ENCODE measurements at places on chromosomes 1 and 21. TPM values are rescaled to one million over a fixed set of nuclear protein-coding genes. Genes with fewer than 3 reads are reported as not detected.

NGF gene
- 2.8 TPM for total RNA-seq

DNA sequence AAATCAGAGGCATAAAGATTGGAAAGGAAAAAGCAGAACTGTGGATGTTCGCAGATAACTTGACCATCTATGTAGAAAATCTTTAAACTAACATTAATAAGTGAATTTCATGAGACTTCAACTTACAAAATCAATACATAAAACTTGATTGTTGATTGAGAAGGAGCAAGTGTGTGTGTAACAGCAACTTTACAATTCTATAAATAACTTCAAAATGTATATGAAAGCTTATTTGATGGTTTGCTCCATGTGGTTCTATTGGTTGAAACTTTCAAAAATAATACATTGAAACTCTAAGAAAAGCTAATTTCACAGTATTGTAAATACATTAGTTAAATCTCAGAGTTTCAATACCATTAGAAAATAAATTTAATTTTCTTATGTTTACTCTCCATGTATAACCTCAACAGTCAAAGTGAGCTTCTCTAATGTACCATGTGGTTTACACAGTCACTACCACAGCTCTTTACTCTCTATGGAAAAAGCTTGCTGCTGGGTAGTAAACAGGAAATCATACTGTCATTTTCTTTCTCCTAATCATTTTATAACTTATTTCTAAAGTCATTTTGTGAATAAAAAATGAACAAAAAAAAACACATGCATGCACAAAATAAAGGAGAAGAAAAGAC lies 12.0 kb downstream of the AKT3 start:
- DNase-seq: no peak

- DNase-seq: peak; percentile 65
These were observed 40.9 kb upstream of the BEND5 start for GRCh38 chr1:48817505-48818114.

CHIA gene
- not detected for total RNA-seq

DNA sequence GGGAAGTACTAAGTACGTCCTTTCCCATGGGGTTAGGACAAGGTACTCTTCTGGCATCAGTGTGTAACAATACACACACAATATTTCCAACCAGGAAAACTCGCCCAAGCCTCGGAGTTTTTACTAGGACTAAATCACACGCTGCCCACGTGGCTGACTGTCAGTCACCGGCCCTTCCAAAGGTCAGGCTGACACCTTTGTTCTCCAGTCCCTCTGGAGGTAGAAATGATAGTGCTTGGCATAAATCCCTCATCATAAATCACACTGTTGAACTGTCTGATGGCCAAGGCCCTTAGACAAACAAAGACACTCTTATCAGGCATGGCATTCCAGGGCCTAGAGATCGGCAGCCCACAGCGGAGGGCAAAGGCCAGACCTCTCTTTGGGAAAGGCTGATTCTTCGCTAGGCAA lies 16.9 kb upstream of the SLAMF9 start:
- DNase-seq: no peak

CFAP107 gene
- not detected for total RNA-seq

DNA sequence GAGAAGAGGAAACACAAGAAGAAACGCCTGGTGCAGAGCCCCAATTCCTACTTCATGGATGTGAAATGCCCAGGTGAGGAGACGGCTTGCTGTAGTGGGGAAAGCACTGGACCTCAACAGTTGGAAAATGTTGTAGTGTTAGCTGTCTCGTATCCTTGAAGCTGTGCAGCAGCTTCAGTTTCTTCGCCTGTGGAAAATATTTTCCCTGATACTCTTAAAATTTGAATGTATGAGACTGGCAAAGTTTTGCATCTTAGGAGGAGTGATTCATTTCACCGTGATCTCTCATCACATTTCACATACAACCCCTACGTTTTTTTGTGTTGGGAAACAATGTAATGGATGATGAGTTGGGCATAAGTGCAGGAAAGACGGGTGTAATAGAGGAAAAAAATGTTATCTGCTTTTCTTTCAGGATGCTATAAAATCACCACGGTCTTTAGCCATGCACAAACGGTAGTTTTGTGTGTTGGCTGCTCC lies 629 bp downstream of the RPS27 start:
- no peak for DNase-seq

GRCh38 chr21:34613679-34614627 lies 960 bp downstream of the RCAN1 start:
- peak; percentile 11 for DNase-seq

SMIM1 gene
- total RNA-seq: 20.2 TPM

DNA sequence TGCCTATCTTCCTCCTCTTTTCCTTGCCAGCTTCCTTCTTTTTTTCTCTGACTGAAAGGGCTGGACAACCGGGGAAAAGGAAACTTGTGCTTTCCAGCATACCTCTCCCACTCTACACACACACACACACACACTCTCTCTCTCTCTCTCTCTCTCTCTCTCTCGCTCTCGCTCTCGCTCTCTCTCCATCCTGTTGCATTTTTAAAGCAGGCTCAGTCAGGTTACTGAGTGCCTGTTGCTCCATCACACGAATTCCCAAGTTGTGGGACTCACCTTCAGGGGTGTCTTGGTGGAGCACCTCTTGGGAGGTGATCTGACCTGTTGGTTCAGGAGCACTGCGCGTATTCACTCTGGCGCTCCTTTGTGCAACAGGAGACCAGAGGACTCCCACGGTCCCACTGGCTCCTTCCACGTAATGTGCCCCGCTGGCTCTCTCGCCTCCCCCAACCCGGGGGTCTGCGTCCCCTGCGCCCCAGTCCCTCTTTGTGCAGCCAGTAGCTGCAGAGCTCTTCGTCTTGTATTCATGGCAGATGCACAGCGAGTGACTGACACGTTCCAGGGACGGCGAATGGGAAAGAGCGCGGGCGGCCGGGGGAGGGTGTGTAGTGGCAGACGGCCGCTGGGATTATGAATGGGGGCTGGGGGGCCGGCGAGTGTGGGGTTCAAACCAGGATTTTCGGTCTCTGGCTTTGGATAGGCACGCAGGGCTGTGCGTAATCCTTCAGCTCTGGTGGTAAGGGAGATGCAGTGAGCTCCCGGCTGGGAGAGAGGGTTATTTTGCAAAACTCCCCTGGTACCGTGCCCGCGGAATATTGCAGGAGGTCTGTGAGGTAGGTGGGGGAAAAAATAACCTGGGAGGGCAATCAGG lies 660 bp upstream of the PDE4B start:
- no peak for DNase-seq

- DNase-seq: no peak
These were observed 325.4 kb downstream of the CHRM3 start for GRCh38 chr1:239711768-239712167.

ERI3 gene
- total RNA-seq: 63.2 TPM

KPRP gene
- total RNA-seq: not detected

- DNase-seq: no peak
These were observed 79.2 kb downstream of the OLIG1 start for GRCh38 chr21:33149181-33149580.

RPTN gene
- not detected for total RNA-seq

DNA sequence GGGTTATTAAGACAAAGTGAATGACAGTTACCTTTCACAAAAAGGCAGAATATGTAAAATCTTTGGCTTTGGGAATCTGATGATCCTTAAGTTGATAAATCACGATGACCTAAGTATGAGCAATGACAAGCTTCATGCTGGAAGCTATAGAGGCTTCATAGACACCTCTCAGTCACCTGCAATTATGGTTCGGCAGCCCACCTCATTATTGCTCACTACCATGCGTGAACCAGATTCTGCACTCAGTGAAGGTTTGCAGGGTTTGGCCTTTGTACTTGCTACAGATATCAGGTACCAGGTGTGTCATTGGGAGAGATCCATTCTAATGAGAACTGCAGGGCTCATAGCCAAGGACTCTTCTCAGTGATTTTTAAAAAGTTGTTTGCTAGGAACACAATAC lies 163.5 kb downstream of the KCTD3 start:
- DNase-seq: no peak

GRCh38 chr1:236159704-236160539 lies 17.6 kb downstream of the GPR137B start:
- no peak for DNase-seq

DNM3 gene
- 9.0 TPM for total RNA-seq

RPS6KA1 gene
- 64.9 TPM for total RNA-seq

- peak; percentile 26 for DNase-seq
These were observed 55.8 kb downstream of the CENPF start for GRCh38 chr1:214658785-214659184.

- no peak for DNase-seq
These were observed 33.1 kb upstream of the LBR start for GRCh38 chr1:225460737-225461532.

GRCh38 chr1:225476100-225476511 lies 48.3 kb upstream of the LBR start:
- DNase-seq: no peak

DNA sequence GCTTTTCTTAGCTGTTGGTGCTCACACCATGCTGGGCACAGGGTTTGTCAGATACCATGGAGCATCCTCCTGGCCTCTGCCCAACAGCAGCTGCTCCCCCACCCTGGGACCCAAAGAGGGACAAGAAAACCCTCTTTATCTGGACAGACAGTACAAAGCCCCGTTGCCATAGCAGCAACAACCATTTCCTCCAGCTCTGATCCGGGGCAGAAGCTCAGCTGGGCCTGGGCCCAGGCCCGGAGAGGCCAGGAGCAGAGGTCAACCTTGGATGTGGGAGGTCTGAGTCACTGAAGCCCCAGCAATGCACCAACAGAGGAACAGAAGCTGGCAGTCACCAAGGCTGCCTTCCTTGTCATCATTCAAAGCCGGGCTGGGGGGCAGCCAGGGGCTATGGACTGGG lies 228.4 kb upstream of the POU3F1 start:
- DNase-seq: no peak

AIRE gene
- total RNA-seq: 0.13 TPM

GRCh38 chr1:92662048-92662447 lies 122.9 kb downstream of the EVI5 start:
- DNase-seq: no peak

GRCh38 chr1:64234714-64235113 lies 31.3 kb downstream of the UBE2U start:
- DNase-seq: no peak

CTXND2 gene
- not detected for total RNA-seq

GRCh38 chr1:167465018-167465417 lies 53.3 kb downstream of the CD247 start:
- no peak for DNase-seq

DNA sequence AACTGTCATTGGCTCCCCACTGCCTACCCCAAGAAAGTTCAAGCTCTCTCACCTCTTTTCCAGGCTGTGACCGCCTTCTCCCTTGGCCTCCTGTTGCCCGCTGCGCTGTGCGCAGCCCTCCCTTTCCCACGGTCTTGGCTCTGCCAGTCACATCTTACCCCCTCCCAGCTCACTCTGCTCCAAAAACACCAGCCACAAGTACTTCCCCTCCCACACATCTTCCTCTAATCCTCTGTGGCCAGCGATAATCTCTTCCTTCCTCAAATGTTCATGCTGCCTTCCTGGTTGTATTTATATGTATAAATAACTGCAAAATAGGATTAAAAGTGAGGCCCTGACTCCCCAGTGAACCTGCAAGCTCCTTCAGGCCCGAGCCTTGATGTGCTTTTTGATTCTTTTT lies 81.8 kb downstream of the AJAP1 start:
- DNase-seq: no peak

ADIPOR1 gene
- total RNA-seq: 79.1 TPM

DNA sequence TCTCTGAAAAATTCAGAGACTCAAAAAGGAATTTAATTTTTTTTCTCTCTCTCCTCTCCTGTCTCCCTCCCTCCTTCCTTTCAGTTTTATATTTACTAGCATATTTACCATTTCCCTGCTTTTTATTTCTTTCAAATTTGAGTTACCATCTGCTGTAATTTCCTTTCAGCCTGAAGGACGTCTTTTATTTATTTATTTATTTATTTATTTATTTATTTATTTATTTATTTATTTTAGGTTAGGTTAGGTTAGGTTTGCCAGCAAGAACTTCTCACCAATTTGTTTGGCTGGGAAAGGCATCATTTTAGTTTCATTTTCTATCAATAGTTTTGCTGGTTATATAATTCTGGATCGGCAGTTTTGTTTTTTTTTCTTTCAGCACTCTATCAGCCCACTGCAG lies 231.7 kb upstream of the ZRANB2 start:
- DNase-seq: no peak

DNA sequence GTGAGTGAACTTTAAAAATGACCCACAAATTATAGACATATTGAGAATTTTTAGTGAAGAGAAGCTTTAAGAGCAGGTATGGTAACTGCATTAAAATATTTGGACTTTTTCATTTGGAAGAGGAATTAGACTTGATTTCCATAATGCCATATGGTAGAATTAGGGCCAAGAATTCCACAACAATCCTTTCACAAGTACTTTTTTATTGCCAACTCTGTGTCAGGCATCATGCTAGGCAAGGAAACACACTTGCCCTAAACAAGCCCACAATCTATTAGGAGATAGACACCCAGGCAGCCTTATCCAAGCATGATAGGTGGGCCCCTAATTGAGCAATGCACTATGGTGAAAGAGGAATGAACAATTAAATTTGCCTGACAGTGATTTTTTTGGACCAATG lies 353.0 kb downstream of the TGFB2 start:
- no peak for DNase-seq

OXCT2 gene
- total RNA-seq: 4.0 TPM

DNA sequence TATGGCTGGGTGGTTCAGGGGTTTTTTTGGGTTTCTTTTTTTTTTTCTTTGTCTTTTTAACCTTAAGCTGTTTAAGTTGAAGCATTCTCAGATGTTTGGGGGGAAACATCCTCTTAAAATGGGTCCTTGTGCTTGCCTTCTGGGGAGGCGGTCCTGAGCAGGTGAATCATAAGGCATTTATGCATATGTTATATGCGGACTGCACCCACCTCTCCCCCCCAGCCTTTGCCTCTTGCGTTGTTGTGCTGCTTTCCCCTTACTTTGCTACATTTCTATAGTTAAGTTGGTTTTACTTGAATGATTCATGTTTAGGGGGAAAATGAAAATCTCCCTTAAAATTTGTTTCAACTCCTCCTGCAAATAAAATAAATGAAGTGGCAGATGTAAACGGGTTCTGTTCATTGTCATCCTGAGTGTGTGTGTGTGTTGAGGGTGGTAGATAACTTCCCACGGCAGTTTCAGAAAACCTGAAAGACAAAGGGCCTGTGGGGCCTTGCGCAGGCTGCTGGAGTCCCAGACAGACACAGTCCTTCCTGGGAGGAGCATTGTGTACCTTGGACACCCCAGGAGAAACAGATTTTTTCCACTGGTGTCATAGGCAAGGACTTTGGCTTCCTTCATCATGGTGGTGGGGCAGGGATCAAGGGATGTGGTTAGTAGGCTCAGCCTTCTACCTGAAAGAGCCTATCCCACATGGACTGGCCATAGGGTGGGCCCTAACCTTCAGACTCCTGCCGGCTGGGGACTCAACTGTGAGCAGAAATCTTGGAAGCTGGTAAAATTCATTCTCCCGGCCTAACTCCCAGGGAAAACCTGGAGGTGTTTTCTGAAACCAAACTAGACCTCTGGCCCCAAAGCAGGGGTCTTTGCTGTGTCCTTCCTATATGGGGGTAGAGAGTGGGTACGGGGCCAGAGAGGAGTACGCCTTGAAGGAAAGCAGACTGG lies 926 bp upstream of the SH3D21 start:
- no peak for DNase-seq

VWA5B1 gene
- not detected for total RNA-seq

GRCh38 chr1:183655562-183656075 lies 2.5 kb upstream of the APOBEC4 start:
- DNase-seq: peak; percentile 83
